ENCODE measurements at places on chromosomes 16 and 17.

- no peak for DNase-seq
These were observed 13.7 kb upstream of the MNT start for GRCh38 chr17:2414446-2415064.

GRCh38 chr17:27577121-27577761 is 53.7 kb upstream of the LGALS9 start:
- DNase-seq: no peak

DNA sequence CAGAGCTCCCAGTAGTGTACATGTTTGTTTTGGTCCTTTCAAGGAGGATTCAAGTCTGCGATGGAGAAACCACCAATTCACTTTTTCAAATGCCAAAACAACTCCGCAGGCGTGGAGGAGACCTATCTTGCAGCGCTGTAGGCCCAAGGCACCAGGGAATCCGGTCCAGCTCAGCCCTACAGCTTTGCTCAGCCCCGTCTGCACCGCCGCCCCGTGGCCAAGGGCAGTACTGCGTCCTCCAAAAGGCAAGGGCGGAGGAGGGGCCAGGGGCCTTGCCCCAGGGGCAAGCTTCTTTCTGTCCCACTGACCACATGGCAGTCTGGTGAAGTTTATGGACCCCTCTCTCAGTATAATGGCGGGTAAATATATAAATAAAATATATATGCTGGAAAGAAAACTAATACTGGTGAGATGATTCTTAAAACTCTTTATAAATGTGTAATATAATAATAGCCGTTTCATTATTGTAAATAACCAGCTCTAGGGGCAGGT is 709 bp upstream of the CD300LG start:
- DNase-seq: peak; percentile 74

DNA sequence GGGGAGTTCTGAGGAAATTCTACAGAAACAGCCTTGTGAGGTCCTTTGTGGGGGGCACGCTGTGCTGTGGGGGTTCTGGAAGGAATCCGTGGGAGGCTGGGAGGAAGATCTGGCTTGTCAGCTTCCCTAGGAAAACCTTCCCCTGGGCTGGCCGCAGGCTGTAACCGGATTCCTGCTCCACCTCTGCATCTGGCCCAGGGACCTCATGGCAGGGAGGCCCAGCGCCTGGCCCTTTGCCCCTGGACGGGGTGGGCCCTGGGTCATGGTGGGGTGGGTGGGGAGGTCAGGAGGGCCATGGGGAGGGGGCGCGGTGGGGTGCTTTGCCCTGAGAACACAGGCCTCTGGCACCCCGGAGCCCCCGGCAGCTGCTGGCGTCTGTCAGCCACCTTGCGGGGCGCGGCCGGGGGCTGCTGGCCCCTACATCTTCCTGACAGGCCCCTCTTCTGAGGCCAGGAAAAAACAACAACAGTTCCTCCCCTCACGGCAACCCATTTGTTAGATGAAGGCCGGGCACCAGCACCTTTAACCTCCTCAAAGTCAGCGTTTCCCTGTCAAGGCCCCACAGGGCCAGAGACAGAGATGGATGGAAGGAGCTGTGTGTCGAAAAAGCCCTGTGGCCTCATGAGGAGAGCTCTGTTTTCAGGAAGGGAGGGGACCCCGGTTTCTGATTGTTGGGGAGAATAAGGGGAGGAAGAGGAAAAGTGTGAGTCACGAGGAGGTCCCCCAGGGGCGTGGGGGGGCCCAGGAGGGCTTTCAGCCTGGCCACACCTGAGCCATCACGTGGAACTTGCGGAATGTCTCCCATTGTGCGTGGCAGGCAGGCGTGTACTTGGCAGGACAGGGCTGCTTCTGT is 3.6 kb upstream of the MEOX1 start:
- DNase-seq: no peak

- no peak for DNase-seq
These were observed 148.4 kb downstream of the PITPNC1 start for GRCh38 chr17:67525239-67526135.

DNA sequence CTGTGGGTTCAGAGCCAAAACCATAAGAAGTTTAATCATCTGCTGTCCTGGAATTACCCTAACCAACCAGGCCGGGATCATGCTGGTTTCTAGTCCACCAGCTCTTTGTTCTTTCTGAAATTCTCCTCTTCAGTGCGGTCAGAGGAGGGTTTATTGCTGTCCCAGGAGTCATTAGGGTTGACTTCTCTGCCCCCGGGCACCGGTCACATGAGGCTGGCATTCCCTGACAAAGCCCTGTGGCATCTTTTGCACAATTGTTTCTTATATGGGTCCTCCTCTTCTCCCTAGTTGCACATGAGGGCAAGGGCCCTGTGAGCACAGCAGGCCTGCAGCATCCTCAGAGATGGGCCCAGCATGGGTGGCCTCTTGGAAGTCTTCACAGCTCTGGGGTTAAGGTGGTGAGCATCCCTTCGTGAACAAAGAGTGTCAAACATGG is 243.9 kb downstream of the IRF8 start:
- no peak for DNase-seq

DNA sequence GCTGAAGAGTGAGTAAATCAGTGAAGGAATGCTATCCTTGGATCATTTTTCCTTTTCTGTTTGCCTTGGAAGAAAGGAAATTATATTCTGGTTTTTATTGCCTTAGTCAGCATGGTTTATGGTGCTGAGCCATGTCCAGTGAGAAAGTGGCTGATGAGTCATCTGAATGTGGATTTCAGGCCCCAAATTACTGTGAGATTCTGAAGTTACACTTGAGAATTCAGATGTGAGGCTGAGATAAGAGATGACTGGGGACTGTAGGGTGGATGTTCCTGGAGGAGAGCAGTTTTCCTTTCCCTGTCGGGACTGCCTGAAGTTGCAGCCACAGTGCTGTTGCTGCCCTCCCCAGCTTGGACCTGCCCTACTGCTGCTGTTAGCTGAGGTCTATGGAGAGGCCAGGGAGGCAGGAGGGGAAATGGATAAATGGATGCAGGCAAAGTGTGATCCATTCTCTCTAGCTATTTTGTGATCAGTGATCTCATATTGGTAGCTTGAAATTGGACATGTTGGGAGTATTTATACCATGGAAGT is 4.2 kb upstream of the MAP3K14 start:
- peak; percentile 89 for DNase-seq

DNA sequence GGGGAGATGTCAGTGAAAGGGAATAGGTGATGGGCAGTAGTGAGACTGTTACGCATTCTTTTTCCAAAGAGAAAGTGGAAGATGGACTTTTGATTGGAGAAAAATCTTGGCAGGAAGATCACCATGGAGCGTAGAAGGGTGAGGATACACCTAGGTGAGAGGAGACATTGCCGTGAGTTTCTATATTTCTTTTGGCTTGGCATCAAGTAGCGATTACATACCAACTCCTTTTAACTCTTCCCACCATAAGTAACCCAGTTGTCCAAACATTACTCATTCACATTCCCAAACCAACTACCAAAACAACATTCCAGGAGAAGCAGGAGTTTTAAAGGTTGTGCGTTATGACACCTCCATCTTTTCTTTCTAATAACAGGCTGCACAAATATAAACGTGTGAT is 10.7 kb upstream of the KRT28 start:
- DNase-seq: no peak

DNA sequence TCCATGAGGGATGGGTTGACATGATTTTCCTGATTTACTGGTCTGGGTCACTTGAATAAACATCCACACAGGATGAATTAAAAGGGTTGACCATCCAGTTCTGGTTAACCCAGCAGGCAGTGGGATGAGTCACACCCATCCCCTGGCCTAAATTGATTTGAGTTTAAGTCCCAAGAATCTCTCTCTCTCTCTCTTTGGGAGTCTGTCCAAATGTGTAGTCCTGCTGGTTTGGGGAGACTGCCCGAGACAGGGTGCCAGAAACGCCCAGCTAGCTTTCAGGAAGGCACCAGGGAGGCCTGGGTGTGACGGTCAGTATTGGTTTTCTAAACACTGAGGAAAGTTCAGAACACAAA is 38.8 kb downstream of the SCPEP1 start:
- DNase-seq: no peak

DNA sequence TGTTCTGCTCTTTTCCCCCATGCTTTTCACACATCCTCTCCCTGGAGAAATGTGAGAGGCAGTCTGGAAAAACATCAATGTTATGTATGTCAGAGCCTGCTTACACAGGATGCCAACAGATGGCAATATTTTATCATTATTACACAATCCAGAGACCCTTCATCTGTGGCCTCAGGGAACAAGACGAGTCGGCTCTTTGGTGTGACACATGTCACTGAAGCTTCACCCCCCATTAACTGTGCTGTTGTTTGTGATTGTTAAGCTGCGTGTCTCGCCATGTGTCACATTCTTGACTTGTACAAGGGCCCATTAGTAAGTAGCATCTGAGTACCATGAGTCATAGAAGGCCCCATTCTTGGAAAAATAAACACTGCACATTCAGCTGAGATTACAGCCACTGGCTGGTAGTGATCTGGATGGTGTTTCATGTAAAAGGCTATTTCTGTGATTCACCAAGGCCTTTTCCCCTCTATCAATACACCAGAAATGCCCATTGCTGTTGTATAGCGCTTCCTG is 682.1 kb upstream of the SOX9 start:
- no peak for DNase-seq

DNA sequence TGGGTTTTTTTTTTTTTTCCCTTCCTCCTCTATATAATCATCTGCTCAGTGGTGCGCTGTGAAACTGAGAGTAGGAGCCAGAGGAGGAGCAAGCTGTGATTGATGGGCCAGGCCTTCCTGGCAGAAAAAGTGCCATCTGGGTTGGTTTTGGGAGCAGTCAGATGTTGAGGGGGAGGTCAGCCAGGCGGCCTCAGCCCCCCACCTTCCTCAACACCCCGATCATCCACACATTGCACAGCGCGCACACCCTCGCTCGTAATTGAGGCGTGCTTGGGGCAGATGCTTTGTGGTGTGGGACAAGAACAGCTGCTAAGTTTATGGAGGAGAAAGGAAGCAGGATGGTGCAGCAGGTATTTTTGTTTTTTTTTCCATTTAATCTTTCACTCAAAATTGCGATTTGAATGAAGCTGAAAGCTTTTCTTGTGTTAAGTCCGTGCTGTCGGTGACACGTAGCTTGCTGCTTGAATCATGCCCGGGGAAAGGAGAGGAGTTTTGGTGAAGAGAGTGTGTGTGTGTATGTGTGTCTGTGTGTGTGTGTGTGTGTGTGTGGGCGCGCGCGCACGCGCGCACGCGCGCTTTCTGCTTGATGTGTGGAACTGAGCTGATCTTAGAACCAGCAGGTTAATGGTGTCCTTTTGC is 177.4 kb downstream of the RBFOX1 start:
- no peak for DNase-seq

GRCh38 chr16:31080035-31080629 is 5.9 kb downstream of the ZNF646 start:
- DNase-seq: no peak

DNA sequence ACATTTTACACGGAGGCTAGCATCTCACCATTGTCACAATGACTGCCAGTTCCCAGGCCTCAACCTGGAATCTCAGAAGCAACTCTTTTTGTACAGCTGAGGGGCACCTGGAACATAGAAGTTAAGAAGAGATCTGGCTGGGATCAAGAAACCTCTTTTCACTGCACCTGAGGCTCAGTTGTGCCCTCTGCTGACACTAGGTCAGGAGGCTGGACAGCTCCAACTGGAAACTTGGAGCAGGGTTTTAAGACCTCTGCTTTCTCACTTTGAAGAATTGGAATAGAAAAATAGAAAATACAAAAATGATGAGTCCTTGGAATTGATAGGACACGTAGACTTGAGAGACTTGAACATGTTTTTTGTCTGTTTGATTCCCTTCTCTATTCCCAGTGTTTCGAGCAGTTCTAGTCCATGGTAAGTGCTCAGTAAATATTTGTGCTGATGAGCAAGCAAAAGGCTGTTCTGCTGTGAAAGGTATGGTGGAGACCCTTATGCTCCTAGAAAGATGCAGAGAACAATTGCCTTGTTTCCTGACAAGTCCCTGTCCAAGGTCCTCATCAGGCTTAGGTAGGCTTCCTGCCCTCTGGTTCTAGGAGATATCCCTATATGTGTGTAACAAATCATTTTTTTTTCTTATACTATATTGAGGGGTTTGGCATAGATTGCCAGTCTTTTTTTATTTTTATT is 13.6 kb upstream of the PPM1D start:
- peak; percentile 34 for DNase-seq

- no peak for DNase-seq
These were observed 185.0 kb downstream of the TANC2 start for GRCh38 chr17:63150994-63151464.

GRCh38 chr16:2507052-2507659 is 6.6 kb upstream of the ATP6V0C start:
- peak; percentile 85 for DNase-seq

DNA sequence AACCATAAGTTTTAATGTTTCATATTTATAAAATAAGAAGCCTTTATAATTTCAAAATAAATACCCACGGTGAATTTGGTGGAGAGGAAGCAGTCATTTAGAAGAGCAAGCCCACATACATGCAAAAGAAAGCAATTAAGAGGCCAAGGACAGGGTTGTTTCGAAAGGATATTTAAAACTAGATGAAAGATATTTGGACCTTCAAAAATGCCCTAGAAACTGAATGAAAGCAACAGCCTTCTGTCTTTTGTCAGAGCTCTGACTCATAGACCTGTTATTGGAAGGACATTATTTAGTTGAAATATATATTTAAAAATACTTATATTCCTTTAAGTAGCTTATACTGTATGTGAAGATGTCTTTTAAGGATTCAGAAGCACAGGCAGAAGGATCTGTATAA is 8.6 kb upstream of the METTL9 start:
- DNase-seq: no peak

DNA sequence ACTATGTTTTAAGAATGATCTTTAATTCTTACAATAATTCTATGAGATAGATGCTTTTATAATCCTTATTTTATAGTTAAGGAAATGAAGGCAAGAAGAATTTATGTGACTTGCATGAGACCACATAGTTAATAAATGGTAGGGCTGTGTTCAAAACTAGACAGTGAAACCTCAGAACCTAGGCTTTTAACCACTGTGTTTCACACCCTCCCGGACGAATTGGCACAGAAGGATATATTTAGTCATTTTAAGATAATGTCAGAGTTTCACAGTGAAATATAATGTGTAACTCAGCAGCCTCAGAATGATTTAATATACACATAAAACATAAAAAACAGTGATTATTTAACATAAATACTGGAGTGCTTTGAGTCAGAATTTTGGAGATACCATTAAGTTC is 57.0 kb downstream of the NSRP1 start:
- DNase-seq: no peak

All from common myeloid progenitor, CD34-positive (primary cell).